CD4-positive, alpha-beta T cell (primary cell): ENCODE measurements at places on chromosomes 12 and 14.

GRCh38 chr14:33689680-33690079 lies 261.2 kb downstream of the EGLN3 start:
- DNase-seq, result no peak

GRCh38 chr12:93166541-93167307 lies 211.0 kb upstream of the NUDT4 start:
- no peak for DNase-seq

DNA sequence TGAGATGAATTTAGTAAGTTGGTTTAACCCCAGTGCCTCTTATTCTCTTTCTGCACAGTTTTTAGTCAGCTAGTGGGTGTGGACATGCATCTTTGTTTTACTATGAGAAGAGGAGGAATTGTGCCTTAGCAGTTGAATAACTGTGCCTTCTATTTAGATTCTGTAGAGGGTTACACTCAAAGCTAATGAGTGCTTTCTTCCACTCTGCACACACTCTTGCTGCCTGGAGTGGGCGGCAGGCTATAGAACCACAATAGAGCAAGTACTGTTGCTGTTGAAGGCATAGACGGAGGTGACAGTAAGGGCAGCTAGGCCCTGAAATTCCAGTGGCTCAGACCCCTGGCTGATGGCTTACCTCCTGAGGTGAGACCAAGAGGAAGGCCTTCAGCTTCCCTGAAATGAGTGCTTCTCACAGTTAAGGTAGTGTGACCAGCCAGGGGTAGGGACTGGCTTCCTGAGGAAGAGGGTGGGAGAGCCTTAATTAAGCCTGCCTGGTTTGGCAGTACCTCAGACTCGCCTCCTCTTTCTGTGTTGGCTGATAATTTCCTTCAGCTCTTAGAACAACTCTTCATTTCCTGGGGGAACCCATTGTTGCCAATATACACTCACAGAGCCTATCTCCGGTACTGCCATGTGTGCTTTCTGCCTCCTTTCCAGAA lies 24.7 kb downstream of the SUSD6 start:
- no peak for DNase-seq

DNA sequence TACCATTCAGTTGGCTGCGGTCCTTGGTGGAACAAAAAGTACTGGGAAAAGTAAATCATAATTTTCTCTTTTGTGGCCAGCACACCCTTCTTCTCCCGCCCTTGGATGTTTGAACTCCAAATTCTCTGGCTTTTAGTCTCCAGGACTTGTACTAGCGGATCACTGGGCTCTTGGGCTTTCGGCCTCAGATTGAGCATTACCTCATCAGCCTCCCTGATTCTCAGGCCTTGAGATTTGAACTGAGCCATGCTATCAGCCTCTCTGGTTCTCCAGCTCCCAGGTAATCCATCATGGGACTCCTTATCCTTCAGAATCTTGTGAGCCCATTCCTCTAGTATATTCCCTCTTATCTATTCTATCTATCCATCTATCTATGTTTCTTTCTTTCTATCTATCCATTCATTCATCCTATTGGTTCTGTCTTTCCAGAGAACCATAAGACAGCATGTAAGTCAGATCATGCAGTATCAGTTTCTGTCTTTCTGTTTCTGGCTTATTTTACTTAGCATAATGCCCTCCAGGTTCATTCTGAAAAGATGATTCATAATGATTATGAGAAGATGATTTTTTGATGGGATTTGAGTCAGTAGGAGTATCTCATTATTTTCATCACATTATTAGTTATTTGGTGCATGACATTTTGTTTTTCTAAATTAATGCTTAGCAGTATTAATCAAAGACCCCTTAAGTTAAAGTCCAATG lies 814.9 kb downstream of the LRFN5 start:
- DNase-seq, result no peak

DNA sequence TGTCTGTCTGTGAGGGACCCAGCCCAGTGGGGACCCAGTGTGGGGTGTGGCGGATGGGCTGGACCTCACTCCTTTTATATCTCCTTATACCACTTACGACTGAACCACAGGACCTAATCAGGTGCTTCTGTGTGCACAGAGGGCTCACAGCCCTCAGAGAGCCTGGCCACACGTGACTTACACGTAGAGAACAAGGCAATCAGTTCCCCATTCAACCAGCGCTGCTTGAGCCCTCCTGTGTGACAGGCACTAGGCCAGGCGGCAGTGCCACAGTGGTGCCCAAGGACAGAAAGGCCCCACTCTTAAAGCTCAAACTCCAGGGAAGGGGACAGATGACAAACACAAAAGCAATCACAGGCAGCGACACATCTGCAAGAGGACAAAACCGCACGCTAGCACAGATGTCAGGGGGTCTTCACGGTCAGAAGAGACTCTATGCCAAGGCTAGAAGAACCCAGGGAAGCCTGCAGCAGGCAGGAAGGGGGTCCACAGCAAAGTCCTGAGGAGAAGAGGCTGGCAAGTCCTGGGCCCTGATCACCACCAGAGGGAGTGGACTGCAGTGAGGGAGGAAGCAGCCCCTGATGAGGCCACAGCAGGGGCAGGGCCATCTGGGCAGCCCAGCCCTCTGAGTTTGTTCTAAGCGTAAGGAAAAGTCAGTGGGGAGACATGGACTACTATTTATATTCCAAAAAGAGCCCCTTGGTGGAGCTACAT lies 39.3 kb downstream of the SETD3 start:
- DNase-seq, result no peak

DNA sequence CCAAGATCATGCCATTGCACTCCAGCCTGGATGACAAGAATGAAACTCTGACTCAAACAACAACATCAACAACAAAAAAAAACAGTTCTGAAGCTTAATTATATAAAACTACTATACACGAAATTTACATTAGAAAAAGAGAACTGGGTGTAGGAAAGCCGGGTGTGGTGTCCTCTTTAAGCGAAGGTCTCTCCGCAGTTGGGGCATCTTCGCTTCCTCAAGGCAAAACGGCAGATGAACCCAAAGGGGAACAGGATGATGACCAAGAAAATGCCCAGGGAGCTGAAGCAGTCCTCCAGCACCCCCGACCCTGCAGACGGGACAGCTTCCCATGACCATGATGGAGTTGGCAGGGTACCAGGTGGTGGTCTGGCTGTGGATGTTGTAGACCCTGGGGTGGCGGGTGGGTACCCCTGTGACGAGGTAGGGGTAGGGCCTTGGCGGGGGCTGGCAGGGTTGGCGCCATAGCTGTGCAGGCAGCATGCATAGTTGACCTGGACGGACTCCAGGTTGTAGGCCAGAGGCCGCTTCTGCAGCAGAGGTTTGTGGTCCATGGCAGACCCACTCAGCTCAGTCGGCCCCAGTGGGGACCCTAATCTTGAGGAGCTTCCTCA lies 18.2 kb upstream of the BCAT1 start:
- peak; percentile 15 for DNase-seq

DNA sequence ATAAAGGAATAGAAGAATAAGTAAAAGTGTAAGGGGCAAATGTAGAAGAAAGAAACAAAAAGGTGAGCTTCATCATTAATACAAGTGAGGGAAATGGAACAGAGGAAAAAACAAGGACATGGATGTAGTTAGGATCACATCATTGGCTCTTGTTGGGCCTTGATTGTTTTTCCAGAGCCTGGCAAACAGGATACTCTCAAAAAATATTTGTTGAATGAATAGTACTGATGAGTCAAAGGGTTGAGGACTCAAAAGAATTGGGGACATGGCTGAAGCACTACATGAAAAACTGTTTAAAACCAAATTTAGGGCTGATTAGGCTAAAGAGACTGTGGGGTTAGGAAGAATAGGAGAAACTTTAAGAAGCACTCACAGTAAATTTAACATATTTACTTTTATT lies 11.4 kb upstream of the SRP54 start:
- DNase-seq, result no peak

DNA sequence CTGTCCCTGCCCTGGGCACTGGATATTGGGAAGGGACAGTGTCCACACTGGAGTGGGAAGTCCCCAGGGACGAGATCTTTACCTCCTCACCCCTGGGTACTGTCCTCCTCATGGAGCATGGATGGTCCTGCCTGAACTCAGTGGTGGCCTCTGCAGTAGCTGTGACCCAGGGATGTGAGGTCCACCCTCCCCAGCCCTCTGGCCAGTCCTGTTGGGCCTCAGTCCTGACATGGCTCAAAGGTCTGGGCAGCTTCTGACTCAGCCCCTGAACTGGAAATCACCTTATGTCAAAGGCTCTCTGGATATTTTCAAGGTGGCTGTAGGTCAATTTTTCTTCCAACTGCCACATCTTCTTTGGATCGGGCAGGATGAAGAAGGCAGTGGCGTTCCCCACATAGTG lies 24.4 kb downstream of the SERPINA1 start:
- DNase-seq, result no peak

GRCh38 chr12:51525518-51525917 lies 65.5 kb upstream of the SCN8A start:
- no peak for DNase-seq

- no peak for DNase-seq
These were observed 71.7 kb downstream of the FAR2 start for GRCh38 chr12:29220632-29221336.

- peak; percentile 54 for DNase-seq
These were observed 126.0 kb upstream of the ATF7IP start for GRCh38 chr12:14239350-14239934.

GRCh38 chr12:115752913-115753726 lies 524.4 kb downstream of the MED13L start:
- no peak for DNase-seq

DNA sequence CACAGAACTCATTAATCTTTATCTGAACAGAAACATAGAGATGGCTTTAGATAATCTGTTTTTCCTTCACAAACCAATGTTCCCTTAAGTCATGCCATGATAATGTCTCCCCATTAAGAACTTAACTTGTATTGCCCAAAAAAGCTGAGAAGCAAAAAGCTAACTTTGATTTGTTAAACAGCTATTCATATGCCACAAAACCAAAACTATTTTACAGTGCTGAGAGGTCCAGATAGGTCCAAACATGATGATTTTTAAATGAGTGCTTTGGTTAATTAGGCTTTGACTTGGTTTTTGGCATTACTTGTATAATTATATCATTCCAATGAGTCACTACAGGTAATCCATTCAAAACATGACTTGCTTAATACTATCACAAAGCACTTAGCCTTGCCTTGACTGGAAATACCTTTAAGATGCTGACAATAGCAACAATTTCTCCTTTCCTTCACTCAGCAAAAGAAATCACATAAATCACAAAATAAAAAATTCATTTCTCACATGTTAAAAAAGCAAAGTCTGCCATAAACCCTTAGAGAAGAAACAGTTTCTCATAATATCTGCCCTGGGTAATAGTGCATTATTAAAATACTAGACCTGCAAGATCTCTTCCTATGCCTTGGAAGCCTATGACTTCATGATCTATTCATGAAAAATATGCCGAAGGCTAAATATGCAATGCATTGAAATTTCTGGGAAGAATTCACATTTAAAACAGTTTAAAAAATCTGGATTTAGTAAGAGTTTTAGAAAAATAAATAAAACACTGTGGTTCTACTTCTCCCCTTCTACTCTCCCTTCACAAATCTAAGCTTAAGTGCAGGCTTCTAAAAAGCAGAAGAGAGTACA lies 52.0 kb upstream of the SAV1 start:
- DNase-seq, result no peak

DNA sequence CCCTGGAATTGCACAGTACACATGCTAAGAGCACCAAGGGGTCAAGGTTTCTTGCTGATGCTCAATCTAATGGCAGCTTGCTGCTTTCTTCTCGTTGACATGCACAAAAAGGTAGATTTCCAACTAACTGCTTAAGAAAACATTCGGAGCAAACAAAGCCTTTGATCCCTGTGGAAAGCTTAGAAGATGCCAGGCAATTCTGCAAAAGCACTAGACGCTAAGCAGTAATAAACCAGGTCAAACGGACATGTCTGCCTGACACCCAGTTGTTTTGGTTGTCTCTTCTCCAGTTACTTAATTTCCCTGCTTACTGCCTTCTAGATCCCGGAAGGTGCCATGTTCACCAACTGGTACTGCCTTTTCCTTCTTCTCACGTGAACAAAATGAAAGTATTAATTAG lies 100.5 kb upstream of the TMCC3 start:
- DNase-seq, result no peak

- no peak for DNase-seq
These were observed 478.2 kb downstream of the TMEM117 start for GRCh38 chr12:44314007-44314500.

GRCh38 chr12:94263011-94263811 lies 114.8 kb downstream of the PLXNC1 start:
- peak; percentile 86 for DNase-seq

- no peak for DNase-seq
These were observed 1115.6 kb downstream of the BCL11B start for GRCh38 chr14:98156411-98156810.

DNA sequence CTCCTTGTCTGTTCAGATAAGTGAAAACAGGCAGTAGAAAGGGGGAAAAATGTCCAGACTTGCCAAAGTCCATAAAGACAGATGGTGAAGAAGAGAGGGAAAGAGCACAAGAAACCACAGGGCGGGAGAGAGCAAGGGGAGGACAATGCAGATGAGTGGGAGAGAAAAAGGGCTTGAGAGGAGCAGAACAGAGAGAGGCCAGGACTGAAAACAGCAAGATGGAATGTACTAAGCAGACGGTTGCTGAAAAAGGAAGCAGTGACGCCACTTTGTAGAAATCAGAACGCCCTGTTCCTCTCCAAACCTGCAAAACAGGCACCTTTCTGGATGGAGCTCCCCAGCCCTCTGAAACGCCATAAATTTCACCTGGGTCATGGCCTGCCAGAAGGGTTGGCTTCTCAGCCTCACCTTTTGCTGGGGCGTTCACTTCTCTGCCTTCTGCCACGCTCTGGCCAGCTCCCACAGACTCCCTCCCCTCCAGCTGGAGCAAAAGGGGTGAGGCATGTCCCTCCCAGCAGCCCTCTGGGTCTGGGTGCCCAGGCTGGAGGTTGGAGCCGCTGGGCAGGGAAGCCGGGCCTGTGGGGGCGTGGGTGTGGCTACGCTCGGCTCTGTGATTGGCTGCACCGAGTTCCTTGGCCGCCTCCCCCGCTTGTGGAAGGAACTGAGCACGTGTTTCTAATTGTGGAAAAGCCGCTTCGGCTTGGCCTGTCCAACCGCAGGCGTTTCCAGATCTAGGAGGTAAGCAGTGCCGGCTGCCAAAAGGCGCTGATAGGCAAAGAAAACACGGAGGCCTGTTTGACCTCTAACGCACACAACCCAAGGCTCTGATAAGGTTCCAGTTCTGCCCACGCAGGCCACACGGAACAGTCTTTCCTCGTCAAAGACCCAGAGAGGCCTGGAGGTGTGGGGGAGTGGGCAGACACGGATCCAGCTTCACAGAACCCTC lies 29.3 kb downstream of the SLC7A8 start:
- DNase-seq, result no peak

DNA sequence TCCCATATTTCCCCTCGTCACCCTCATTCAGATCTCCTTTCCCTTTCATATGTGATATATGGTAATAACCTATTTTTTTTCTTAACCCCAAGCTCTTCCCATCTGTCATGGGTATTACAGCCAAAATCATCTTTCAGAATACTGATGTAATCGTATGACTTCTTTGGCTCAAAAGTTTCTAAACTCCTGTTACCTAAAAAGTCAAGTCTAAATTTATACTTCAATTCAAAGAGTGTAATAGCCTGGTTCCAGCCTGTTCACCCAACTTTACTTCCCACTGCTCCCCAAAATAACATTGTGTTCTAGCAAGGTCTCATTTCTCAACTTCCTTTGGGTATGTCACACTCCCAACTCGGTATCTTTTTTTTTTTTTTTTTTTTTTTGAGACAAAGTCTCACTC lies 48.5 kb downstream of the TBK1 start:
- DNase-seq, result no peak
